Natural killer cell treated with Interleukin-12 subunit alpha and Interleukin-12 subunit beta and Interleukin-15 and Interleukin-18, amount 100 ng/mL, for 72 hours (primary cell): ENCODE measurements at places on chromosomes 16 and 17. TPM values are rescaled to one million over a fixed set of nuclear protein-coding genes. Genes with fewer than 3 reads are reported as not detected.
A peak's percentile ranks its signal among the peaks of the same experiment; 100 is the strongest.

SLC25A10 gene
- 36.3 TPM for total RNA-seq

CCL7 gene
- total RNA-seq = not detected

MPV17L gene
- total RNA-seq = 0.38 TPM

FN3K gene
- 1.6 TPM for total RNA-seq

CES5A gene
- total RNA-seq = not detected

HAS3 gene
- 0.36 TPM for total RNA-seq

DNA sequence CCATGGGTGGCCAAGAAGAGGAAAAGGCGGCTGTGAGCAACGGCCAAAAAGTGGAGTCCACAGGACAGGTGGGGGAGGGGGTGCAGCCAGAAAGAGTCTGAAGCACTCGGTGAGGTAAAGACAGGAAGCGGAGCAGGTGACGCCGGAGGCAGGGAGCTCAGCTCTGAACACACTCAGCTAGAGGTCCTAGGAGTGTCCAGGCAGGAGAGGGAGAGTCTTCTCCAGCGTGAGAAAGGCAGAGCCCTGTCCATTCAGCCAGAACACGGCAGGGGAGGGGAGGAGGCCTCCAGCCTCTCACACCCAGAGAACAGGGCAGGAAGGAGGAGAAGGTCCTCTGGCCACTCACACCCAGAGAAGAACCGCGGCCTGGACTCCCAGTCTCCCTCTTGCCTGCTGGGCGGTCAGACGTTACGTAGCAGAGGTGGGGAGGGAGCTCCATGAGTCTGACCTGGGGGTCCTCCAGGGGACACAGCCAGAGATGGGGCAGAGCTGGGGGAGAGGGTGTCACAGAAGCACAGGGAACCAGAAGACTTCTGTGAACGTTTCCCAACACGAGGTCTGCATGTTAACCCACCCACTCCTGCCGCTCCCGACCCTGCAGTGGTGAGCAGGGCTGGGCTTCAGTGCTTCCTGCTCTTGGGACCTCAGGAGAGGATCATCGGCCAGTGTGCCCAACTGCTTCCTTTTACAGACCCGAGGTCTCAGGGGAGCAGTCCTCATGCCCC, 89.2 kb downstream of the ABR start:
- H3K36me3 ChIP-seq = no peaks in the 10 kb centered on the region
- no peak overlapping the region for H3K27ac ChIP-seq
- H3K4me1 ChIP-seq = peaks cover under 1% of the 10 kb centered on the region
- H3K27me3 ChIP-seq = no peaks in the 10 kb centered on the region
- DNase-seq = no peak

DNA sequence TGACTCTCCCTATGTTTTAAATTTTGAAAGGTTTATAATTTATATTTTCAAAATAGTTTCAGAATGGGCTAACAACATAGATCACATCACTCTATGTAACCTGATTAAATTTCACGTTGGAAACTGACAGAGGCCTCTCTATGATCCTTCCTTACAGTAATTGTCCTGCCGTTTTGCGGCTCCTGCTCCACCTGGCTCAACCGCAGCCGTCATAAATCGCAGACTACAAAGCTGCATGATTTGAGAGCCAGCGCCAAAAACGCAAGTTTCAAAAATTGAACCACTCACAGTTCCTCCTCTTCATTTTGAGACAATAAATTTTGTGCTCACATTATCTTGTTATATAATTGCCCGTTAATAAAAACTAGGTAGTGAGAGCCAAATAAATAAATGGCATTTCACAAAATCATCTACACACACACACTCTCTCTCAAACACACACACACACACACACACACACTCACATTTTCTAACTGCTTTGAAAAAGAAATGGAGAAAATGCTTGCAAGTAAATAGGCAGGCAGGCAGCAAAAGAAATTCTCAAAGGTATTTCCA, 263.1 kb upstream of the PSMD7 start:
- no peaks in the 10 kb centered on the region for H3K4me1 ChIP-seq
- H3K36me3 ChIP-seq = no peaks in the 10 kb centered on the region

GRCh38 chr16:88963583-88963982, 13.4 kb downstream of the CBFA2T3 start:
- DNase-seq = no peak
- H3K4me3 ChIP-seq = no peak overlapping the region
- no peaks in the 10 kb centered on the region for H3K4me1 ChIP-seq

DNA sequence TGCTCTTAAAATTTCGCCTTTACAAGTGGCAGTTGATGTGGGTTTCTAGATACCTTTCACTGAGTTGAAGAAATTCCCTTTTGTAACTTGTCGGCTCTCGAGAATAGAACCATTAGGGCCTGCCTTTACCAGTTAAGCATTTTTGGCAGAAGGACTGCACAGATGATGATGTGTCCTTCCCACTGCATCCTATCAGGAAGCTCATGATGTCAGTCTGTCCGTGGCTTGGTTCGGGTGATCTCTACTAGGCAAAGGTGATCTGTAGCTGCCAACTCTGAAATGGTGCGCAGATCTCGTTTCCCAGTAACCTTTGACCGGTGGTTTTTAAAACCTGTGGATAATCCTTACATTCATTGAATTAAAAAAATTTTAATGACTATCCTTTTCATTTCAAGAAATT, 49.7 kb downstream of the ZNRF1 start:
- H3K27ac ChIP-seq = no peak overlapping the region
- DNase-seq = no peak
- peaks cover 22% of the 10 kb centered on the region for H3K4me1 ChIP-seq
- no peak overlapping the region for H3K4me3 ChIP-seq
- H3K36me3 ChIP-seq = no peaks in the 10 kb centered on the region

DNA sequence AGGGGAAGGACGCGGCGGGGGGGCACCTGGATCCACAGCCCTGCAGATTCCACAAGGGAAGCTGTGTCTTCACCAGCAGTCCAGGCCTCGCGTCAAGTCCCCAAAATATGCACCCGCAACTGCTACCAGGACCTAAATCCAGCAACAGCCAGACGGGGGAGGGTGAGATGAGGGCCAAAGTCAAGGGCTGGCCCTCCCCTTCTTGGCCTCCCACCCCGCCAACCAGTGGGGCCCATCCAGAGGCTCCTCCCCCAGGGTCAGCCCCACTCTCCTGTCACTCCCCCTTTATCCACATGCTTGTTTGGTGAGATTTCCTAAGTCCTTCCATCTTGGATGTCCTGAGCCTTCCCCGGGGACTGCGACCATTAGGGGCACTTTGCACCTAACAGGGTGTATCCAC, 138.7 kb downstream of the ENGASE start:
- no peaks in the 10 kb centered on the region for H3K36me3 ChIP-seq
- peaks cover 3% of the 10 kb centered on the region for H3K4me1 ChIP-seq
- DNase-seq = no peak
- no peak overlapping the region for H3K27ac ChIP-seq
- H3K27me3 ChIP-seq = peaks cover 13% of the 10 kb centered on the region

DNA sequence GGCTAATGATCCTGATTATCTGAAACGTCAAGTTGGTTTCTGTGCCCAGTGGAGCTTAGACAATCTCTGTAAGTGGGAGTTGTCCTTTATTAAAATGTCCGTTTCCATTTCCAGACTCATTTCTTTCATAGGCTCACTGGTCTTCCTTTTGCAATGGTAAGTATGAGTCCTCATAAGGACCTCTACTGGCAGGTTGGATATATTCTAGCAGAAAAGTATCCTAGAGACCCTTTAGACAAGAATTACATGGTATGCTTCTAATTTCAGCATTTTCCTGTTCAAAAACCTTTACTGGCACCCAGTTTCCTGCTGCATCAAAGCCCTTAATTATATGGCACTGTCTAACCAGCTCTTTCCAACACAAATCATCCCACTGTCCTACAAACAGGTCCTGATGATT, 28.1 kb upstream of the ARL2BP start:
- no peak overlapping the region for H3K4me3 ChIP-seq
- DNase-seq = no peak
- peaks cover 67% of the 10 kb centered on the region for H3K36me3 ChIP-seq
- no peaks in the 10 kb centered on the region for H3K27me3 ChIP-seq
- H3K27ac ChIP-seq = no peak overlapping the region

DNA sequence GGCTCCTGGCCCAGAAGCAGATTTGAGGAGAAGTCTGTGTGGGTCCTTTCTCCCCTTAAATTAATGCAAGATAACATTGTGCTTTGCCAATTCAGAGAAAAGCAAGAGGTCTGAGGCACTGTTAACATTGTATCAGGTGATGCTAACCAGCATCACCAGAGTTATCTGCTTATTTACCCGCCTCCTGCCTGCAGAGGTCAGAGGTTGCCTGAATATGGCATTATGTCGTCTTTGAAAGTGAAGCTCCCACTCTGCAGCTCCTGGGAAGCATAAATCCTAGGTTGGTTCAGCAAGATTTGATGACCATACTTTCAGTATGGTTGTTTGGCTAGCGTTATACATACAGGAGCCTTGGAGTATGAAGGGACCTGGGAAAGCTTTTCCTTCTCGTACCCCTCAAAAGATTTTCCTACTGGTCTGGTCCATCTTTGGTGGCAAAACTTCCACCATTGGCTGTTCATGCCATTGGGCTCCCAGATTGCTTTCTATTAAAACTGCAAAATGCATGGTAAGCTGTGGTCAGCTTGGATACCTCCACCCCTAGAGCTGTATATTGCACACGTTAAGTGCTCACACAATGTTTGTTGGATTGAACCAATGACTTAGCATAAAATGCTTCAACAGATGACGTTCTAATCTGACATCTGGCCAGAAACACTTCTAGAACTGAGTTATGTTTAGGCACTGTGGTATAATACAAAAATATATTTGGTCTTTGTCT, 24.1 kb downstream of the CHD9 start:
- H3K4me1 ChIP-seq = peaks cover 20% of the 10 kb centered on the region
- no peaks in the 10 kb centered on the region for H3K36me3 ChIP-seq
- DNase-seq = no peak
- H3K27ac ChIP-seq = no peak overlapping the region
- H3K27me3 ChIP-seq = no peaks in the 10 kb centered on the region

- no peak overlapping the region for H3K4me3 ChIP-seq
- DNase-seq = no peak
- H3K27me3 ChIP-seq = no peaks in the 10 kb centered on the region
- H3K4me1 ChIP-seq = no peaks in the 10 kb centered on the region
Observed at GRCh38 chr17:52294301-52294700, 135.8 kb upstream of the CA10 start.

DNA sequence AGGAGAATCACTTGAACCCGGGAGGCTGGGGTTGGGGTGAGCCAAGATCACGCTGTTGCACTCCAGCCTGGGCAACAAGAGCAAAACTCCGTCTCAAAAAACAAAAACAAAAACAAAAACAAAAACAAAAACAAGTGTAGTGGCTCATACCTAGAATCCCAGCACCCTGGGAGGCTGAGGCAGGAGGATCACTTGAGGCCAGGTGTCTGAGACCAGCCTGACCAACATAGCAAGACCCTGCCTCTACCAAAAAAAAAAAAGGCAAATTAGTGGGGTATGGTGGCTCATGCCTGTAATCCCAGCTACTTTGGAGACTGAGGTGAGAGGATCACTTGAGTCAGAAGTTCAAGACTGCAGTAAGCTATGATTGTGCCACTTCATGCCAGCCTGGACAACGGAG, 26.4 kb upstream of the HAPSTR1 start:
- no peaks in the 10 kb centered on the region for H3K27me3 ChIP-seq
- DNase-seq = no peak
- H3K4me1 ChIP-seq = peaks cover 17% of the 10 kb centered on the region
- no peak overlapping the region for H3K4me3 ChIP-seq

DNA sequence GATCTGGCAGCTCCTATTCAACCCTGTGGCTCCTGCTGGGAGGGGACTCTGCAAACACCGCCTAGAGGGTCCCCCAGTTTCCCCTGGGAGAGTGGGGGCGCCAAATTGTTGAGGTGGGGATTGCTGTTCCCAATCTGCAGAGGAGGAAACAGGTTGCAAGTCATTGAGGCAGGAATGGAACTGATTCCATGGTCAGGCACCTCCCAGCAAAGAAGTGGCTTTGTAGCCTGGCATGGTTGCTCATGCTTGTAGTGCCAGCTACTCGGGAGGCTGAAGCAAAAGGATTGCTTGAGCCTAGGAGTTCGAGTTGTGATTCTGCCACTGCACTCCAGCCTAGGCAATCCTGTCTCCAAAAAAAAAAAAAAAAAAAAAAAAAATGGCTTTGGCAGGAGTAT, 198 bp upstream of the PYDC1 start:
- no peak overlapping the region for H3K27ac ChIP-seq
- peak overlapping the region; percentile 52 for H3K4me3 ChIP-seq
- H3K27me3 ChIP-seq = peaks cover 21% of the 10 kb centered on the region
- no peaks in the 10 kb centered on the region for H3K36me3 ChIP-seq
- peaks cover 19% of the 10 kb centered on the region for H3K4me1 ChIP-seq

DNA sequence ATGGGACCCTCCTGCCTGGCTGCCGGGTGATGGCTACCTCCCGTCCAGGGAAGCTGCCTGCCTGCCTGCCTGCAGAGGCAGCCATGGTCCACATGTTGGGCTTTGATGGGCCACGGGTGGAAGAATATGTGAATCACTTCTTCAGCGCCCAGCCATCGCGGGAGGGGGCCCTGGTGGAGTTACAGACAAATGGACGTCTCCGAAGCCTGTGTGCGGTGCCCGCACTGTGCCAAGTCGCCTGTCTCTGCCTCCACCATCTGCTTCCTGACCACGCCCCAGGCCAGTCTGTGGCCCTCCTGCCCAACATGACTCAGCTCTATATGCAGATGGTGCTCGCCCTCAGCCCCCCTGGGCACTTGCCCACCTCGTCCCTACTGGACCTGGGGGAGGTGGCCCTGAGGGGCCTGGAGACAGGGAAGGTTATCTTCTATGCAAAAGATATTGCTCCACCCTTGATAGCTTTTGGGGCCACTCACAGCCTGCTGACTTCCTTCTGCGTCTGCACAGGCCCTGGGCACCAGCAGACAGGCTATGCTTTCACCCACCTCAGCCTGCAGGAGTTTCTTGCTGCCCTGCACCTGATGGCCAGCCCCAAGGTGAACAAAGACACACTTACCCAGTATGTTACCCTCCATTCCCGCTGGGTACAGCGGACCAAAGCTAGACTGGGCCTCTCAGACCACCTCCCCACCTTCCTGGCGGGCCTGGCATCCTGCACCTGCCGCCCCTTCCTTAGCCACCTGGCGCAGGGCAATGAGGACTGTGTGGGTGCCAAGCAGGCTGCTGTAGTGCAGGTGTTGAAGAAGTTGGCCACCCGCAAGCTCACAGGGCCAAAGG, 36.8 kb downstream of the NLRC5 start:
- H3K4me3 ChIP-seq = no peak overlapping the region
- H3K36me3 ChIP-seq = peaks cover 13% of the 10 kb centered on the region
- H3K27me3 ChIP-seq = no peaks in the 10 kb centered on the region
- H3K27ac ChIP-seq = no peak overlapping the region
- H3K4me1 ChIP-seq = peaks cover 50% of the 10 kb centered on the region
- DNase-seq = peak; percentile 8

- no peaks in the 10 kb centered on the region for H3K36me3 ChIP-seq
- DNase-seq = peak; percentile 68
- H3K27ac ChIP-seq = peak overlapping the region; percentile 88
- H3K4me1 ChIP-seq = peaks cover 55% of the 10 kb centered on the region
- no peaks in the 10 kb centered on the region for H3K27me3 ChIP-seq
Observed at GRCh38 chr16:3461151-3461550, 17.7 kb downstream of the NAA60 start.
